ENCODE measurements at places on chromosomes 3 and 15.
A peak's percentile ranks its signal among the peaks of the same experiment; 100 is the strongest.

- no peak for DNase-seq
These were observed 9.1 kb downstream of the THRB start for GRCh38 chr3:24485511-24485910.

DNA sequence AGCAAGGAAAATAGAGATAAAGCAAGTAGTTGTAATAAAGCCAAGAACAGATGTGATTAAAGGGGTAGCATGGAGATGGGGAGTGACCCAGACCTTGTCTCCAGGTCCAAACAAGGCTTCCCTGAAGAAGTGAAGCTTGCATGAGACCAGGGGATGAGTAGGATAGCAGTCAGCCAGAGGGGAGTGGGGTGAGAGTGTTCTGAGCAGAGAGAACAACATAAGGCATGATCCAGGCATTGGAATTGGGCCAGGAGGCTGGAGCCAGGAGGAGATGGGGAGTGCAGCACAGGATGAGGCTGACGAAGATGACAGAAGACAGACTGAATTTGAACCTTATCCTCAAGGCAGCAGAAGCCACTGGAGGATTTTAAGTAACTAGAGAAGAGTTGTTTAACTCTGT lies 7.2 kb downstream of the TMOD2 start:
- peak; percentile 86 for DNase-seq

DNA sequence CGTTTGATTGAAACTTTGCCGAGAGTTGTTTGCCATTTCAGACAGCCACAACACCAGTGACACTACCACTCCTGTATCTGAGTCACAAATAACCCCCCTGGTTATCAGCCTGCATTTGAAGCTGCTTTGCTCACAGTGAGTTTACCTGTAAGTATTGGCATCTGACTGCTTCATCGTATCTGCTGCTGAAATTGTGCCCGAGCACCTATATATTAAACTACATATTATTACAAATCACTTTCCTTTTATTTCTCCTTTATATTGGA lies 39.2 kb upstream of the SPSB4 start:
- no peak for DNase-seq

- DNase-seq, result peak; percentile 66
These were observed 52.2 kb upstream of the HES1 start for GRCh38 chr3:194083637-194084224.

- DNase-seq, result peak; percentile 63
These were observed 1.3 kb downstream of the PSMD2 start for GRCh38 chr3:184300378-184300720.

All from fibroblast of upper back skin (primary cell).